Activated T-cell treated with anti-CD3 and anti-CD28 coated beads for 1 hour (primary cell): ENCODE measurements at places on chromosomes 3 and 15.

- DNase-seq = no peak
These were observed 5.8 kb downstream of the ITIH1 start for GRCh38 chr3:52783211-52783555.

DNA sequence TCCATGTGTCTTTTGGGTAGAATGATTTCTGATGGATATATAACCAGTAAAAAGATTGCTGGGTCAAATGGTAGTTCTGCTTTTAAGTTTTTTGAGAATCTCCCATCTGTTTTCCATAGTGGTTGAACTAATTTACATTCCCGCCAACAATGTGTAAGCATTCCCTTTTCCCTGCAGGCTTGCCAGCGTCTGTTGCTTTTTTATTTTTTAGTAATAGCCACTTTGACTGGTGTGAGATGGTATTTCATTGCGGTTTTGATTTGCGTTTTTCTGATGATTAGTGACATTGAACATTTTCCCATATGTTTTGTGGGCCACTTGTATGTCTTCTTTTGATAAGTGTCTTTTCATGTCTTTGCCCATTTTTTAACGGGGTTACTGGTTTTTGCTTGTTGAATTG is 36.3 kb upstream of the MB21D2 start:
- DNase-seq = no peak

DNA sequence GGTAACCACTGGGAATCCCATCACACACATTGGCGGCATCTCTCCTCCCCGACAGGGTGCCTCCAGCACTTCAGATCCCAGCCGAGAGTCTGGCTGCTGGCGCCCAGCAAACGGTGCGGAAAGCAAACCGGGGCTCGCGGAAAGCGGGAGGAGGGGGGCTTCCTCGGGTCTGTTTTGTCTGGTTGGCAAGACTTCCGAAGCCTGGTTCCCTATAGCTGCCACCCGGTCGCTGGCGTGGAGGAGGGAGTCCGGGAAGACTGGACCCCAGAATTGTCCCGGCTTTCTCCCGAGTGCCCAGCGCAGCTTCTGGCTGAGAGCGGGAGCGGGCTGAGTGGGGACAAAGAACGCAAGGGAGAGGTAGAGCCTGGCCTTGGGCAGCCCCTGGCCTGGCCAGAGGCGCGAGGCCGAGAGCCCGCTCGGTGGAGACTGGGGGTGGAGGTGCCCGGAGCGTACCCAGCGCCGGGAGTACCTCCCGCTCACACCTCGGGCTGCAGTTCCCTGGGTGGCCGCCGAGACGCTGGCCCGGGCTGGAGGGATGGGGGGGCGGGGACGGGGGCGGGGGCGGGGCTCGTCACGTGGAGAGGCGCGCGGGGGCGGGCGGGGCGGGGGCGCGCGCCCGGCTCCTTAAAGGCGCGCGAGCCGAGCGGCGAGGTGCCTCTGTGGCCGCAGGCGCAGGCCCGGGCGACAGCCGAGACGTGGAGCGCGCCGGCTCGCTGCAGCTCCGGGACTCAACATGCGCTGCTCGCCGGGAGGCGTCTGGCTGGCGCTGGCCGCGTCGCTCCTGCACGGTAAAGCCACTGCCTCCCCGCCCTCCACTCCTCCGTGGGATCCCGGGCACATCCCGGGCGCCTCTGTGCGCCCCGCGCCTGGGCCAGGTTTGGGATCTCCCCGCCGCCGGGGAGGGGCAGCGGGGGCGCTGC is at the start of gene CHRNA7:
TSS of gene CHRNA7 (plus strand) at position 654 of the 920 bp plus-strand sequence. CDS start at position 734, 80 bp downstream.
- DNase-seq = no peak

DNA sequence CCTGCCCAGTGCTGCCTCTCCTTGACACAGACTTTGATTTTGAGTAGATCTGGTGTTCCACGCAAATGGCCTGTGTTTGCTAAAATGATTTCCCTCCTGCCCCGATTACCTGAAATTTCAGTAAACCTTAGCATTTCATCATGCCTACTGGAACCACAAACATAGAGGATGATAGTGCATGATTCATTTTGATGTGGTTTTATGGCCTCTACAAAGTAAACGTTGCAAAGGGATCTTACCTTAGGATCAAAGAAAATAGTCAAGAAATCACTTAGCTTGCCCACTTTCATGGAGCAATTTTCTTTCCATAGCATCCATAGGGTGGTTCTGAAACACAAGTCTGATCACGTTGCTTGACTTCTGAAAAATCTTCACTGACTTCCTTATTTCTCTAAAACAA is 524.6 kb upstream of the ATP11B start:
- no peak for DNase-seq

- no peak for DNase-seq
These were observed 4.0 kb downstream of the BAHD1 start for GRCh38 chr15:40444736-40445135.

- no peak for DNase-seq
These were observed 2.4 kb downstream of the TUSC2 start for GRCh38 chr3:50325497-50326181.
